ENCODE measurements at places on chromosomes 3 and 15. TPM values are rescaled to one million over a fixed set of nuclear protein-coding genes. Genes with fewer than 3 reads are reported as not detected.
A peak's percentile ranks its signal among the peaks of the same experiment; 100 is the strongest.

Gene ZDHHC23
- 0.11 TPM for total RNA-seq

Gene CHST13
- not detected for total RNA-seq

Gene THSD4
- total RNA-seq = 10.4 TPM

DNA sequence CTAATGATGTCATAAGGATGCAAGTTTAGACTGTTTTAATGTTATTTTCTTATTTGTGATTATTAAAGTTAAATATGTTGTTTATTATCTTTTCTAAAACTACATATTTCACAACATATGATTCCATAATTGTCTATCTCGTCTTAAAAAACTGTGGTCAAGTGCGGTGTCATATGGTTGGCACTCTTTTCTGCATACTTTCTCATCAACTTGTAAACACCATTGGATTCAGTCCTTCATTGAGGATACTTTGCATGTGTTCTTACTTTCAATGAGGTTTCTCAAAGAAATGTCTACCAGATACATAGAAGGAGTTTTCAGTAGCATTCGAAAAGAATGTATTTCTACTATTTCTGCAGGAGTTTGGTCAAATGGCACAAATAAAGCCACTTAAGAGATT is 22.0 kb upstream of the ALPK3 start:
- DNase-seq = no peak

Gene CAMK2N2
- total RNA-seq = 0.69 TPM

GRCh38 chr15:41640985-41641384 is 19.2 kb upstream of the MGA start:
- DNase-seq = no peak

Gene P2RY14
- total RNA-seq = not detected

Gene TMC3
- total RNA-seq = not detected

DNA sequence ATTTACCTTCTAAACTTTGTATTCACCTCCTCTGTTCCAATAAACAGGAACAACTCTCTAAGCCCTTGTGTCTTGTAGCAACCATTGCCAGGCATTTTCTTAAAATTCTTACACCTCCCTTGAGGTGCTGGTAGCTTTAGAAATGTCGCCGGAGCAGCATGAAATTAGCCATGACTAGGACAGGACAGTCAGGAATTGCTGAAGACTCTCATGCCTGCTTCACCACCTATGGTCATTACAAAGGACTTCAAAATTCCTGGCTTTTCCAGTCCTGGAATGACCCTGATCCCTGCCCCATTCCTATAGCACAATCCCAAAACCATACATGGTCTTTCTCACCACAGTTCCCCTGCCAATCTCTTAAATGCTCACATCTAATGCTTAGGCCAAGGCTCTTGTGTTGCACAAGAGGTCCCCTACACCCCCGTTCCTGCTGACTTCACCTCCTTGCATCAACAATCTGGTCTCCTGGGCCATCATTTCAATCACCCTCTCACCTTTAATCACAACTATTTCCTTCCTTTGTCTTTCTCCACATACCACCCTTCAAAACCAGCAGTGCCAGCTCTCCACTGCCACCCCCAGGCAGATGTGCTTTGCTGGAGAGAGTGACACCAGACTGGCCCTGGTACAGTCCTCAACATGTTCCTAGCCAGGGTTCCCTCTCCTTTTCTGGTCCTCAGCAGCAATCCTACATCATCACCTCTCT is 113.2 kb upstream of the TJP1 start:
- no peak for DNase-seq

DNA sequence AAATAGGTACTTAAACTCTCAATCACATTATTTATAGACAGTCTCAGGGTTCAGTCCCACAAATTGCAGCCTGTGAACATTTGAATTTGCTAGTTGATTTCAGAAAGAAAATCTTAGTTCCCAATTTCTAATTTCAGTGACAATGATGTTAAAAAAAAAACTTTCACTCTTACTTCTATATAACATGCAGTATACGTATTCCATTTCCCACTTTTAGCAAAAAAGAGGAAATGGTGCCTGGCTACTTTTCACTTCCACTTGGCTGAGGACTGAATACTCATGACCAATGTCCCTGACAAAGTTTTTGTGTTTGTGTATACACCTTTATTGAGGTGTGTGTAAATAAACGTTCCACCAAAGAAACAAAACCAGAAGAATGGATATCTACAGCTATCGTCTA is 32.1 kb upstream of the XCR1 start:
- no peak for DNase-seq

GRCh38 chr3:127139601-127140500 is 53.1 kb upstream of the PRR23E start:
- no peak for DNase-seq

Gene EBLN2
- 3.7 TPM for total RNA-seq

Gene TMOD2
- 5.8 TPM for total RNA-seq

DNA sequence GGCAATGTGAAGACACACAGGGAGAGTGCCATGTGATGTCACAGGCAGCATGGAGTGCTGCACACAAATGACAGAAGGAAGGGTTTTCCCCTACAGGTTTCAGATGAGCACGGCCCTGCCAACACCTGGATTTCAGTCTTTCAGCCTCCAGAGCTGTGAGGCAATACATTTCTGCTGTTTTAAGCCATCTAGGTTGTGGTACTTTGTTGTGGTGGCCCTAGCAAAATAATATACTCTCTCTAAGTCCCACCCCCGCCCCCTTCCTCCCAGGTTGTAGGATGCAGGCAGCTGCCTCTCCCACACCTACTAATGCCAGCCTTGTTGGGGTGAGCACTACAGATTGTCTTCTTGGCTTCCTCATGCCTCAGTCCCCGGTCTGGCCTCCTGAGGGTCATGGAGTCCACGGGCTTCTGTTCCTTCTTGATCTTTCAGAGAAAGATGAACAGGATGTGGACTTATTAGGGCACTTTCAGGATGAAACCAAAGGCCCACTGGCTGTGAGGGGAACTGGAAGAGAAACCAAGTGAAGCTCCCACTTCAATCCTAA is 180.0 kb downstream of the CD47 start:
- no peak for DNase-seq

Gene NR1I2
- total RNA-seq = not detected

GRCh38 chr3:25820816-25821486 is 31.1 kb downstream of the OXSM start:
- no peak for DNase-seq

DNA sequence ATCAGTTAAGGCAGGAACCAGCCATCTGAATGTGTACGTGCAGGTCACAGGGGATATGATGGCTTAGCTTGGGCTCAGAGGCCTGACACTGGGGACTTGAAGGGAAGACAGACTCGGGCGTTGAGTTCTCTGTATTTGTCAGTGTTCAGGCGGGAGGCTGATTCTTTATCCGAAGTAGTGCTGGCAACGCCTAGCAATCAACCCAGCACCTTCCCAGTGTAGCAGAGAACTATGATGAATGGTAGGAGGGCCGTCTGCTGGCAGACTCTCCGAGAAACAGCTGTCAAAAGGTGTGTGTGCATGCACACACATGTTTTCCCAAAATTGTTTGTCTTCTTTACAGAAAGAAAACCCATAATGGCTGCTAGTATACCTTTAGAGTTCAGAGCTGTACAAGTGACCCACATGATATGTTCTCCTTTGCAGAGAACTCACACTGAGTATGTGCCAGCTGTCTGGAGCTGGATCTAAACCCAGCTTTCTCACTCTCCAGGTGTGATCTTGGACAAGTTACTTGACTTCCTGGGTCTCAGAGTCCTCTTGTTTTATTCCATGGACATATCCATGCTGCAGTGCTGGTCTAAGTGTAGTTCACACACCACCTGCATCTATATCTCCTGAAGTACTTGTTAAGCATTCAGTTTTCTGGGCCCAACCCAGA is 74.5 kb upstream of the LARS2 start:
- DNase-seq = no peak

Gene SLC9C1
- not detected for total RNA-seq

DNA sequence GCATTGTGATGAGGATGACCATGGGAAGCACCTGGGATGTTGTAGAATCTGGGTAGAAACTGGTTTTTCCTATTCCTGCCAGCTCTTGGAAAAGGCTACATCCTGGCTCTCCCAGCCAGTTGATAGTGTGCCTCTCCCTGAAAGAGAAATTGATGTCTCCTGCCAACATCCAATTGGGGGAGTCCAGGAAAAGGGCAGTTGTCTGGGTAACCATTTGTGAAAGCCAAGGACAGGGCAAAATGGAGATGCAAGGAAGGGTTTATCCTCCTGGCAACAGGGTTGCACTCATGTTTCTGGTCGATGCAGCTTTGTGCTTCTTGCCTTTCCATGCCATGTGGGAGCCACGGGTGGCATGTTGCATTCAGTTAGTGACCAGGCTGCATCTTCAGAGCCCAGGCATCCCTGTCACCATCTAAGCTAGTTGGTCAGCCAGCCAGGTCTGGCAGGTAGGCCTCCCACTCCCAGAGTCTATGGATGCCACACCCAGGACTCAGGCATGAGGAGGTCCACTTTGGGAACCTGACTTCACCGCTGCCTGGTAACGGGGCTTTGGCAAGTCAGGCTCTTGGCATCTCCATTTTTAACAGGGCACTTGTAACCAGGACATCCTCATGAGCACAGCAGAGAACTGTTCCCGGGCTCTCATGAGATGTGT is 153.5 kb downstream of the DNAJB8 start:
- DNase-seq = no peak

Gene CHRNA7
- 0.63 TPM for total RNA-seq

DNA sequence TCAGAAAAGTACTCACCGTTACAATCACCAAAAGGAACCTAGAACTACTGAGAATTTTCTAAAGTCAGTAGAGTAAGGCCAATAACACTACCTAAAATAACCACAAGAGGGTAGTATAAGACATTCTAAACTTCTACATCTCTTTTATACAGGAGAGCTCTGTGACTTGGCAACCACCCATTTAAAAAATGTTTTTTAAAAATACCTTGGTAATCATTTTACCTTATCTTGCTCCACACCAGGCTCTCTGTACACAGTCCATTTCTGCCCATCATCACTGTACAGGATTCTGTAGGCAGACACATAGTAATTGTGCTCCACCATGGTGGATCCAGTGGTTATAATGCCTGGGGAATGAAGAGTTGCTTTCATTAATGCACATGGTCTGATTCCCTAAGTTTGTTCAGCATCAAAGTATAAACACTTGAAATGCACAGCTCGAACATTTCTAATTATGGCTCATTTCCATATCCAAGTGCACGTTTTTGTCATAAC is 54.5 kb downstream of the ST3GAL6 start:
- peak; percentile 57 for DNase-seq
